ENCODE measurements at places on chromosomes 4 and X.

GRCh38 chrX:72180539-72180938 lies 1.0 kb upstream of the PIN4 start:
- no peak for DNase-seq

- no peak for DNase-seq
These were observed 54.0 kb downstream of the METTL14 start for GRCh38 chr4:118739022-118739713.

GRCh38 chr4:163367651-163368050 lies 24.0 kb downstream of the NPY5R start:
- no peak for DNase-seq

GRCh38 chr4:168781926-168782325 lies 228.1 kb downstream of the CBR4 start:
- DNase-seq: no peak

- DNase-seq: no peak
These were observed 66.5 kb downstream of the ADRA2C start for GRCh38 chr4:3832536-3833220.

GRCh38 chrX:50691820-50692219 lies 122.2 kb downstream of the SHROOM4 start:
- DNase-seq: peak; percentile 54

- peak; percentile 83 for DNase-seq
These were observed 7.5 kb downstream of the FHDC1 start for GRCh38 chr4:152943672-152944071.

- peak; percentile 81 for DNase-seq
These were observed 107.4 kb upstream of the SLC4A4 start for GRCh38 chr4:71231129-71232055.

DNA sequence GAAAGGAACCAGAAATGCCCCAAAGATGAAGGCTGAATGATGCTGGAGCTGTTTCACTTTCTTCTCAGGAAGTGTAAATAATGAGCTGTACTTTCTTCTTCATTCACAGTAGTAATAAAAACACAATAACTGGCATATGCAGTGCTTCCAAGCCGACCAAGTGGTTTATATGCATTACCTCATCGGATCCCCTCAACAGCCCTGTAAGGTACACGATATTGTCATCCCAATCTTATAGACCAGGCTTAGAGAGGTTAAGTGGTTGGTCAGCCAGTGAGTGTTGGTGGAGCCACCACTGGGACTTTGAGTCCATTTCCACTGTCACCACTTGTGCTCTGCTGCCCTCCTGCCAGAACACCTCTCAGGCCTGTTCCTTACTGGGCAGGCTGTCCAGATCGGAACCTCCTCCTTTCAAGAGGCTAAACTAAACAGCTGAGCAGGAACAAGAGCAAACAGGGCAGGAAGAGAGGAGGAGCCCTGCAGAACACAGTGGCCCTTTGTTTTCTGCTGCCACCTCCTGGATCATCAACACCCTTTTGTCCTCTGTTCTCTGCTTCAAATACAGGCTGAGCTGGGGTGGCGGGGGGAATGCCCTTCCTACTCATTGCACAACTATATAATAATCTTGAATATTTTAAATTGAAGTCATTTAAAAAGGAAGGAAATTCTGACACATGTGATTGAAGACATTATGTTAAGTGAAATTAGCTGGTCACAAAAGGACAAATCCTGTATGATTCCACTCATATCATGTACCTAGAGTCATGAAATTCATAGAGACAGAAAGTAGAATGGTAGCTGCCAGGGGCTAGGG lies 112.5 kb upstream of the ATP6AP2 start:
- peak; percentile 61 for DNase-seq

DNA sequence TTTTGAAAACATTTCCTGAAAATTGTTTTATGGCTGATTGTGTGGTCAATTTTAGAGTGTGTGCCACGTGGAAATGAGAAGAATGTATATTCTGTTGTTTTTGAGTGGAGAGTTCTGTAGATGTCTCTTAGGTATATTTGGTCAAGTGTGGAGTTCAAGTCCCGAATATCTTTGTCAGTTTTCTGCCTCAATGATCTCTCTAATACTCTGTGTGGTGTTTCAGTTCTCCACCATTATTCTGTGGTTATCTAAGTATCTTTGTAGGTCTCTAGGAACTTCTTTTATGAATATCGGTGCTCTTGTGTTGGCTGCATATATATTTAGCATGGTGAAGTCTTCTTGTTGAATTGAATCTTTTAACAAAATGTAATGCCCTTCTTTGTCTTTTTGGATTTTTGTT lies 113.3 kb downstream of the LINC00632 start:
- DNase-seq: no peak

DNA sequence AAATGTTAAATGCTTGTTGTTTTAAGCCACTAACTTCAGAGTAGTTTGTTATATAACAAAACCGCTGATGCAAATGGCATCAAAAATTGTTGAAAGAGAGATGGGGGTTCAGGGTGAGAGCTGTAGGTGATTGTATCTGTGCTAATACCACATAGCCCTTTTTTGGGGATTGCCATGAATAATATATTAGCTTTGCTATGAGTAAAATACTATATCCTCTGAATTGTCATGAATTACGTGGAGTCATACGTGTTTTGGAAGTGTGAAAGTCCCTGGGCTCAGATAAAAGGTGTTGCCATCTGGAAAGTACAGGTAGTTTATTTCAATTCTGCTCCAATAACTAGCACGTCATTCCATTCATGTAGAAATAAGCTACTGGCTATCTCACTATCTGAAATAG lies 30.6 kb downstream of the DYNLT3 start:
- no peak for DNase-seq
